ENCODE measurements at places on chromosomes 7 and 10. TPM values are rescaled to one million over a fixed set of nuclear protein-coding genes. Genes with fewer than 3 reads are reported as not detected.
A peak's percentile ranks its signal among the peaks of the same experiment; 100 is the strongest.

GRCh38 chr10:99394761-99395386 is 35.5 kb downstream of the GOT1 start:
- peaks cover 23% of the 10 kb centered on the region for H3K36me3 ChIP-seq
- no peak overlapping the region for H3K4me3 ChIP-seq
- H3K27me3 ChIP-seq: no peaks in the 10 kb centered on the region

- DNase-seq: peak; percentile 43
- no peaks in the 10 kb centered on the region for H3K36me3 ChIP-seq
- H3K4me3 ChIP-seq: no peak overlapping the region
- H3K27me3 ChIP-seq: no peaks in the 10 kb centered on the region
- H3K4me1 ChIP-seq: peaks cover 18% of the 10 kb centered on the region
Observed at GRCh38 chr7:151680810-151681209, 161.1 kb upstream of the RHEB start.

GRCh38 chr10:52785418-52785817 is 12.8 kb upstream of the MBL2 start:
- H3K4me3 ChIP-seq: no peak overlapping the region
- no peak for DNase-seq
- H3K27ac ChIP-seq: no peak overlapping the region
- H3K4me1 ChIP-seq: no peaks in the 10 kb centered on the region
- H3K27me3 ChIP-seq: no peaks in the 10 kb centered on the region

DNA sequence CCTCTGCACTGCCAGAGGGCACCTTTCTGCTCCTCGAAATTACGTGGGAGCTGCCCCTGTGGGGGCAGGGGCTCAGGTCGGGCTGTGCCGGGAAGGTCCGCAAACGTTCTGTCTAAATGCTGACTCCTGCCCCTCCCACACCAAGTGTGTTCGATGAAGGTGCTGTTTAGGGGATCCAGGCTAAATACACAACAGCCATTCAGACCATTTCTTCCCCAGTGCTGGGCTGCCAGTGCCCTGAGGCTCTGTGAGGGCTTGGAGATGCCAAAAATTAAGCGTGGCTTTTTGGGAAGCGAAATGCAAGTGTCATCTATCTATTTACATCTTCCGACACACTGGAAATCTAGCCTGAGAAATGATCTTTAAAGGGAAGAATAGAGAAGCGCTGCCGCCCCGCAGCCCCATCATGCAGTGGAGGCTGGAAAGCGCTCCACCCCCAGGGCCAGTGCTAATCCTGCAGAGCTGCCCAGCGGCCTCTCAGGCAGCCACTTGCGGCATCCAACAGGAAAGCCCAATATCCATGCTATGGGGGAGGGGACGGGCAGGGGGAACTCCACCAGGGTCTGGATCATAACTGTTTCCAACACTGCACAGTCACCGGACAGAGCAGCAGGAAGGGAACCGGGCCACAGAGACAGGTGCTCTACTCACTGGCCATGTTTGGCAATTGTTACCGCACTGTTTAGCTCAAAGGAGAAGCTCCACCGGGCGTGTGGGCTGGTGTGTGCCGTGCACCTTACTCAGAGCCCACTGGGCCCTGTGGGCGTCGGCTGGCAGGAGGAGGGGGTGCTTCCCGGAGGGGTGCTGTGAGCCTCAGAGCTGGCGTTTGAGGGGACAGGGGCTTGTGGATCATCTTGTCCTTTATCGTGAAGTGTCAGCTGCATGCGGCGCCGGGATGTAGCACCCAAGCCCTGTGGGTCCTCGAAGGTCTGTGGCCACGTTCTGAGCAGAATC is 205.5 kb downstream of the DNAJB6 start:
- H3K36me3 ChIP-seq: no peaks in the 10 kb centered on the region
- no peaks in the 10 kb centered on the region for H3K4me1 ChIP-seq
- no peaks in the 10 kb centered on the region for H3K27me3 ChIP-seq
- H3K4me3 ChIP-seq: no peak overlapping the region
- H3K27ac ChIP-seq: no peak overlapping the region
- no peak for DNase-seq

GRCh38 chr10:64286533-64286932 is 765.3 kb downstream of the REEP3 start:
- H3K4me1 ChIP-seq: no peaks in the 10 kb centered on the region
- DNase-seq: no peak
- no peak overlapping the region for H3K27ac ChIP-seq
- no peaks in the 10 kb centered on the region for H3K36me3 ChIP-seq
- H3K4me3 ChIP-seq: no peak overlapping the region
- H3K27me3 ChIP-seq: no peaks in the 10 kb centered on the region

- no peak within 1 kb of the TSS for H3K27ac ChIP-seq
- no peak within 1 kb of the TSS for H3K4me3 ChIP-seq
- no peaks in the 10 kb centered on the region for H3K4me1 ChIP-seq
- no peaks in the 10 kb centered on the region for H3K27me3 ChIP-seq
- no peak for DNase-seq
- no peaks in the 10 kb centered on the region for H3K36me3 ChIP-seq
Observed at GRCh38 chr10:113663908-113664307, at the start of gene NRAP. NRAP (minus strand) TSS chr10:113664041; CDS start chr10:113663882, 159 bp downstream.

- no peaks in the 10 kb centered on the region for H3K4me1 ChIP-seq
- H3K36me3 ChIP-seq: no peaks in the 10 kb centered on the region
- DNase-seq: no peak
- no peak overlapping the region for H3K4me3 ChIP-seq
Observed at GRCh38 chr10:26946102-26946811, 85.5 kb upstream of the ABI1 start.

DNA sequence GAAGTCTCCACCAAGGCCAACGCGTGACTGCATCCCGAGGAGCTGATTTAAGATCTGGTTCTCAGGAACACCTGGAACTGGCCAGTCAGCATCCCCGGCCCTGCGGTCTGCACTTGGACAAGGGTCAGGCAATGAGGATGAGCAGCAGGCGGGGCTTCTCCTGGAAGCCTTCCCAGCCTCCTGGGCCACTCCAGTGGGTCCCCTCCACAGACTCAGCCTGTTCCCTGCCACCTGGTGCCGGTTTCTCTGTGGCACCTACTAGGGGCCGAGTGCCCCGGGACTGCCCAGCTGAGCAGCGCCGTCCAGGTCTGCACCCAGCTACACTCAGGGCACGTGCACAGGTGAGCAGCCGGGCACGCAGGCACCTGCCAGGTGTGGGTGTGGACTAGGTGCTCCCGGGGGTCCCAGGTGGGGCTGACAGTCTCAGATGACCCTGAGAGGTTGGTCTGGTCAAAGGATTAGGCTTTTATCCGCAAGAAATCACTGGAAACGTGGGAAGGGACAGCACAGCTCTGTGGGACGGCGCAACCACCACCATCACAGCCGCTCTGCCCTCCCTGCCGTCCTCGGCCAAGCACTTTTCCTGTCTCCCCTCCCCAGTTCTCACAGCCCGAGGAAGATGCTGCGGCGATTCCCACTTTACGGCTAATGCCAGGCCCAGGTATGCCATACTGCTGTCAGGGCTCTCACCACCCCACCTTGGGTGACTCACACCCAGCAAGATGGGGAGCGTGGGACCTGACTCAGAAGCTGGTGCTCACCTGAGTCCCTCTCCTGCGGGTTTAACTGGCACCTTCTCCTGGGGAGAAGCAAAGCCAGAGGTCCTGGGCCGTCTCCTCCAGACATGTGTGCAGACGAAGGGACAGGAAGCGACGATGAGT is 166.0 kb downstream of the RNF216 start:
- no peaks in the 10 kb centered on the region for H3K4me1 ChIP-seq
- no peaks in the 10 kb centered on the region for H3K27me3 ChIP-seq
- H3K27ac ChIP-seq: no peak overlapping the region
- no peak overlapping the region for H3K4me3 ChIP-seq
- no peaks in the 10 kb centered on the region for H3K36me3 ChIP-seq

DNA sequence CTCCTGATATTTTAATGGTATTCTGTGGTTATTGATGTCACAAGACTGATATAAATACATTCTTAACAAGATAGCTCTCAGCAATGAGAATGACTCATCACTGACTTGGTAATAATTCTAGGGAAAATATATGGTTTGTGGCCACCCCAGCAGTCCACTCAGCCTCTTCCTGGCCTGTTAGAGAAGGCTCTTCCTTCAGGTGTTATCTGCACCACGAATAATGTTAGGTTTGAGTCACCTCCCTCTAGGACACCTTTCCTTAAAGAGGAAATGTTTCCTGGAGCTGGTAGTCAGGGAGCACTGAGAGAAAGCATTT is 163.3 kb downstream of the SVIL start:
- peaks cover 8% of the 10 kb centered on the region for H3K4me1 ChIP-seq
- no peak for DNase-seq
- H3K27me3 ChIP-seq: no peaks in the 10 kb centered on the region
- no peak overlapping the region for H3K4me3 ChIP-seq

The BHLHA15 gene
- total RNA-seq: 7.3 TPM

DNA sequence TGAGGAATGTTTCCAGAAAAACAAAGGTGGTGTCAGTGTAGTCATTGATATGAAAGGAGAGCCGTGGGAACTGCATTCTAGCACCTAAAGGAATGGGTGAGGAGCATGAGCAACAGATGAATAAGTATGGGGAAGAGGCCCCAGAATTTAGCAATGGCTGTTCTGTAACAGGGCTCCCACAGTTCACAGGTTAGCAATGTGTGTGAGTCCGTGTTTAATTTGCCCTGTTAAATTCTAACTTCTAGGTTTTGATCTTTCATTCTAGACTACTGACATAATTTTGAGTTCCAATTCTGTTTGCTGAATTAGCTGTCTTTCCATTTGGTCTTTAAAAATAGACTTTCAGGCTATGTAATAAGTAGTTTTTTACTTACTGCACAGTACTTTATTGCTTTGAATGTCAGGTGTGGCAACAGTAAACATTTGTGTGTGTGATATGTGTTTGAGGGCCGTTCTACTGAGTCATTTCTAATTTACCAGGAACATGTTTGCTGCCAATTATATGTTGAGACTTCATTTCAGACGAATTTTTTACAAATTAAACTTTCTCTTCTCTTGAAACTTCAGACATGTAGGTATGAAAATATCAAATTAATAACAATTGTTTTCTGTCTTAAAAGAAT is 8.8 kb downstream of the STK17A start:
- no peak for DNase-seq
- peaks cover 34% of the 10 kb centered on the region for H3K4me1 ChIP-seq
- H3K36me3 ChIP-seq: no peaks in the 10 kb centered on the region
- peak overlapping the region; percentile 49 for H3K27ac ChIP-seq

DNA sequence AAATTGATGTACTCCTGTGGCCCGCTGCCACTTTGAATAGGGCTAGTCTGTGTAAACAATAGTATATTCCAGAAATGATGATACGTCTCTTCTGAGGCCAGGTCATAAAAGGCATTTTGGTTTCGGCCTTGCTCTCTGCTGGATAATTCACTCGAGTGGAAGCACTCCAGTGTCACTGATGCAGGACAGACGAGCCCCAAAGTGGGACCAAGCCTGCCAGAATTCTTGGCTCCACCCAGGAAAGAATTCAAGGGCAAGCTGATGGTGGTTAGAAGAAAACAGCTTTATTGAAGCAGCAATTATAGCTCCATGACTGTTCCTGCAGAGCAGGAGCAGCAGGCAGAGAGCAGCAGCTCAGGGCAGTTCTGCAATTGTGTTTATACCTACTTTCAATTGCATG is 717.6 kb downstream of the GRM8 start:
- no peaks in the 10 kb centered on the region for H3K27me3 ChIP-seq
- DNase-seq: no peak
- H3K36me3 ChIP-seq: no peaks in the 10 kb centered on the region
- no peak overlapping the region for H3K4me3 ChIP-seq
- no peak overlapping the region for H3K27ac ChIP-seq

- H3K27ac ChIP-seq: no peak overlapping the region
- H3K4me3 ChIP-seq: no peak overlapping the region
- no peaks in the 10 kb centered on the region for H3K27me3 ChIP-seq
- H3K36me3 ChIP-seq: no peaks in the 10 kb centered on the region
Observed at GRCh38 chr10:6120691-6121090, 31.9 kb downstream of the RBM17 start.

The MSMB gene
- total RNA-seq: not detected

GRCh38 chr10:74705358-74705980 is 120.9 kb upstream of the KAT6B start:
- H3K36me3 ChIP-seq: no peaks in the 10 kb centered on the region
- no peaks in the 10 kb centered on the region for H3K4me1 ChIP-seq
- no peak overlapping the region for H3K4me3 ChIP-seq
- H3K27ac ChIP-seq: no peak overlapping the region
- no peak for DNase-seq

DNA sequence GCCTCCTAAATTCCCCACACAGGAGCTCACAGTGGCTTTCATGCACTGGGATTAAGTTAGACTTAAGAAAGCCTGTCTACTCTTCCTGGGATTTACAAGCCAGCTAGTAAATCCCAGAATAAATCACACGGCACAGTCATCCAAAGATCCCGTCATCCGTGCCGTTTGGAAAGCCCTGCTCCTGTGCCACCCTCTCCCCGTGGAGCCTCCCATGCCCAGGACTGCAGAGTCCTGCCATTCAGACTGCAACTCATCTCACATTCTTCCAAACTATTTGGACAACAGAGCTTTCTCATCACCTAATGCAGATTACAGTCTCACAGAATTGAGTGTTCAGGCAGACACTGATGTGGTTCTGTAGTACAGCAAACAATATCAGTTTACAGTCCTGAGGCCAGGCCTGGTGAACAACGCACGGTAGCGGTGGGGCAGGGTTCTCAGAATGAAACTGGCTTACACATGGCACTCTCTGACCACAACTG is 166.5 kb downstream of the EGFR start:
- H3K27ac ChIP-seq: no peak overlapping the region
- no peaks in the 10 kb centered on the region for H3K27me3 ChIP-seq
- no peak for DNase-seq
- H3K36me3 ChIP-seq: no peaks in the 10 kb centered on the region

The GIMAP8 gene
- total RNA-seq: 4.3 TPM

The ENKUR gene
- total RNA-seq: not detected

DNA sequence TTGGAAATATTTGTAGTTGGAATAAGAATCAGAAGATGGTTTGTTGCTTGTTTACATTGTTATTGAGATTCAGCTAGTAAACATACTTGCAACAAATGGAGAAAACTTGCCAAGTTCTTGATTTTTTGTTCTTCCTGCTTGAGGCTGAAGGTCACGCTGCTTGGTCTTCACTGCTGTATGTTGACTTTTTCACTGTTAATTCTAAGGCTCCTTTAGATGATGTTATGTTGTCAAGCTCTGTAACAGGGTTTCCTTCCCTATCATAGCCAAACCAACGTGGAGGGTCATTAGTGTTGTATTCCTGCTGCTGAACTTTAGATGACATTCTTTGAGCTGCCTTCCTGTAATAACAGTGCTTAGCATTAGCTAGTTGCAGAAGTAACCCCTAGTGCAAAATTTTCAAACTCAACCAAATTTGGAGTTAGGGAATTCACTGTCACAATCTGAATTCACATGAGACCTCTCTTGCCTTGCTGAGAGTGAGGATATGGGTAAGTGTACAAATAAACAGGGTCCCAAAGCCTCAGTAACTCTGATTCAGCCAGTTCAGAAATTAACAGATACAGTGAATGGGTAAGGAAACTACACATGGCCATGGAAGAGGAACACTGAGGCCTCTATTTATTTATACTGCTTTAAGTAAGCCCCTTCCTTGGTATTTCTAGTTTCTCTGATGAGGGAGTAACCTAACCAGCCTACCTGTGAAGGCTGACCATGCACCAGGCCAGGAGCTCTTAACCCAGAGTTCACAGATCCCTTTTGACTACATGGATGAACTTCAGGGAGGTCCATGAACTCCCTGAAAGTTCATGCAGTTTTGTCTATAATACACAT is 64.6 kb downstream of the FAM185A start:
- no peaks in the 10 kb centered on the region for H3K27me3 ChIP-seq
- no peak overlapping the region for H3K4me3 ChIP-seq
- no peak overlapping the region for H3K27ac ChIP-seq
- no peaks in the 10 kb centered on the region for H3K4me1 ChIP-seq

The DENND2A gene
- total RNA-seq: 5.1 TPM

The CYP2C19 gene
- total RNA-seq: 9.7 TPM
